GM10248 (cell line): ENCODE measurements at places on chromosomes 11 and 22.

DNA sequence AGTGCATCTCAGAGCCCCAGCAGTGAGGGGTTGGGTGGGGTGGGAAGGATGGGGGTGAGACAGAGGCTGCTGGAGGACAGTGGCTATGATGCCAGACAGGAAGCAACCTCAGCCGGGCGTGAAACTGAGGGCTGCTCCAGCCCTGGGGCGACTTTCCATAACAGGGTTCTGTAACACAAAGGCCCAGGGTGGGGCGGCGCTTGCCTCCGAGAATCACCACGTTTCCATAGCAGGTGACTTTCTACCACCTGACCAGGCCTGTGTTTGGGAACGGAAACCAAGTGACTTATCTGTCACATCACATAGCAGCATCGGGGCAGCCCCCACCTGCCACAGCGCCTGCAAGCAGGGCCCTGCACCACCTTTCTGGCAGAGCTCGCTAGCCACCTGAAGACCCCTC is 85.8 kb downstream of the TRMU start:
- peak; percentile 74 for DNase-seq

DNA sequence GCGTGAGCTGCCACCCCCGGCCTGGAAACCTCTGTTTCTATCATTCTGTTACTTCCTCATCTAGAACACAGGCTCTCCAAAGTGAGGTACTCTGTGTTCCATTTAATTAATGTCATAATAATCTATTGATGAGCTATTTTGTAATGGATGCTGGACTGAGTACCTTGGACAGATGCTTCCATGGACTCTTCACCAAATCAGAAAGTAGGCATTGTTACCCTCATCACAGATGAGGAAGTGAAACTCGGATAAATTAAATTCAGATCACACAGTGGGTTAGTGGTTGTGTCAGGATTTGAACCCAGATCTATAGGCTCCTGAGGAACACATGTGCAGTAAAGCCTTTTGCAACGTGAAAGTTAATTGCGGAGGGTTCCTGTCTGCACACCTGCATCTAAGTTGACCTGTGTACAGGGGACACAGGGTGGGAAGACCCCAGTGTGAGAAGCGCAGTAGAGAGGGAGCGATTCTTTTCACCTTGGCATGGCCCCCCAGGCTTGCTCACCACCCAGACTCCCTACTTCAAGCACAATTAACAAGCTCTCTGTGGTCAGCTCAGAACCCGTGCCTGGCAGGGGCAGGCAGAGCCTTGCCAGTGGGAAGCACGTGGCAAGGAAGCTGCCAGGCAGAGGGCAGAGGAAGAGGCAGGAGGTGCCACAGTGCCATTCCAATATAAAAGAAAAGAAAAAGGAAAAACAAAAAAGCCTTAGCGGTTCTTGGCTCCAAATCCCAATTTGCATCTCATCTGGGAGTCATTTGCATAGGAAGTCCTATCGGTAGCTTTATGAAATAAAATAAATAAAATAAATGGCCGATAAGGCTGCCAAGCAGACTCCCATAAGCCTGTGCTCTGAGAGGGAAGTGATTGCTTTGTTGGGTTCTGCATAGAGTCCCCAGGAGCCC is 239.3 kb downstream of the GRIK4 start:
- peak; percentile 5 for DNase-seq

GRCh38 chr11:94613120-94613519 is 46.0 kb downstream of the PIWIL4 start:
- DNase-seq, result no peak

GRCh38 chr11:74462009-74462408 is 5.3 kb downstream of the KCNE3 start:
- DNase-seq, result no peak

GRCh38 chr11:9905960-9906791 is 242.3 kb downstream of the SWAP70 start:
- DNase-seq, result no peak

GRCh38 chr22:39459681-39460080 is 2.9 kb downstream of the MGAT3 start:
- DNase-seq, result no peak

GRCh38 chr22:46674367-46674781 is 54.2 kb downstream of the GRAMD4 start:
- DNase-seq, result peak; percentile 78

DNA sequence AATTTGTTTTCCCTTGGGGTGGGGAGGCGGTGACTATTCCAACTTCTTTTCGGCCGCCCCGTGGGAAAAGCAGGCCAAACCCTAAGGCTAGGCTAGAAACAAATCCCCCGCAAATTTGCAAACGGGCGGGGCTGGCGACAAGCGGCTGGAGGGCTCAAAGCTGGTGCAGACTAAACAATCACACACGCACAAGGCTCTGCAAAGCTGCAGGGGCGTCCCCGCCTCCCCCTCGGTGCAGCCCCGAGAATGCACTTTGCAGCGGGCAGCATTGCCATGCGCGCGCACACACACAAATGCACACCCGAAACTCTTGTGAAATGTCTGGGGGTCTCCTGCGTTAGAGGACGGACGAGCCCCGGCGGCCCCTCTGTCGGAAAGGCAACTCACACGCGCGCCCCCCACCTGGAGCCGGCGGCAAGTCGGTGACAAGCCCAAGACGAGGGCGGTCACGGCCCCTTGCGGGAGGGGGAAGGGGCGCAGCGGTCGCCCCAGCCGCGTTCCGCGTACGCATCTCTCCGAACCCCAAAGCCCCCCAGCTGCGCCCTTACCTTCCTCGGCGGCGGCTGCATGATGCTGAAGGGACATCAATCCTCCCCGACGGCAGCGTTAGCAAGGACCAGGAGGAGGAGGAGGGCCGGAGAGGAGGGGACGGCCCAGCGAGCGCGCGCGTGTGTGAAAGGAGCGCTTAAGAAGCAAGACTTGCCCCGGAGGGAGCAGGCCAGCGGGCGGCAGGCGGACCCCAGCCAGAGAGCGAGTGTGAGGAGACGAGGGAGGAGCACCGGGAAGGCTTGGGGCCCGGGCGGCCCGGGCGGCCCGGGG is 600 bp downstream of the FCHSD2 start:
- DNase-seq, result peak; percentile 69

DNA sequence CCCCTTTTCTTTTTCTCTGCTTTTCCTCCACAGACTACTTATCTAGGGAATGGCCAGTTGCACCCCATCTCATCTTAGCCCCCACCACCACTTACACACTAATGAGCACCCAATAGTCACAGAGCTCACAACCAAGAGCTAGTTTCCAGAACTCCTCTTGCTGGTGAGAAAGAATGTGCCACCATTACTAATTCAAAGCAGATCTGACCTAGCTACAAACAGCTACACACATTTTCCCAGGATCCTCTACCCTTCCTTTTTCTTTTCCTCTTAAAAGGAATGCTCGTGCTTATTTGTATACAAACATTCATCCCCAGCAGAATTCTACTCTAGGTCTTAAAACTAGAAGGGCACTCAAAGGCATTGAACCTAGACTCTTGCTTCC is 136.8 kb downstream of the CD44 start:
- no peak for DNase-seq

DNA sequence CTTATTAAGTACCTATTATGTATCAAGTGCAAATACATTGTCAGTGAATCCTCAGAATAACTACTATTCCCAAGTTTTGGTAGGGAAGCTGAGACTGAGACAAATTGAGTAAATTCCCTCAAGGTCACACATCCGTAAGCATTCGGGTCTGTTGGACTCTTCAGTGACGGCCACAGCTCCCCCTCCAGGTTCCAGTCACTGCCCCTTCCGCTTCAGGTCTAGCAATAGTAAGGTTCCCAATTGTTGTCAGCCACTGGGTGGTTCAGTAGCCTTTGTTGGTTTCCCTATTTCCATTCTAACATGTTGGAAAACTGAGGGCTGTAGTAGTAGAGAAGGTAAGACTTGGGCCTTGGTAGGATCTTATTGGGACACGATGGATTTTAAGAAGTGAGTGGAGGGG is 54.9 kb upstream of the TNRC6B start:
- DNase-seq, result no peak

- DNase-seq, result no peak
These were observed 16.0 kb downstream of the BCL9L start for GRCh38 chr11:118909619-118910308.

DNA sequence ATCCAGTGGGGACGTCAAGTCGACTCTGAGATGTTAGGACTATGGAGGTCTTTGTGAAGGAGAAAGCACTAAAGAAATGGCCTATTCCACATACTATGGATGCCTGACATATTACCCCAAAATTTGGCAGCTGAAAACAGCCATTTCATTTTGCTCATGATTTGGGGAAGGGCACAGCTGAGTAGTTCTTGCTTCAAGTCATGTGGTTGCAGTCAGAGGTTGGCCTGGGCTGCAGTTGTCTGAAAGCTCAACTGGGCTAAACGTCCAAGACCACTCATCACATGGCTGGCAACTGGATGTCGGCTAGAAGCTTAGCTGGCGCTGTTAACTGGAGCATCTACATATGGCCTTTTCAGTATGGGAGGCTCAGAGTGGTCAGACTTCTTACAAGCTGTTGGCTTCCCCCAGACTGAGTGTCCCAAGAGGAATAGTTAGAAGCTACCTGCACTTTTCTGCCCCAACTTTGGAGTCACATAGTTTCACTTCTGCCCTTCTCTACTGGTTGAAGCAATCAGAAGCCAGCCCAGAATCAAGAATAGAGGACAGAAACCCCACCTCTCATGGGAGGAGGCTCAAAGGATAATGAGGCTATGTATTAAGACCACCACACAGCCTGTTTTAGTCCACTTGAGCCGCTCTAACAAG is 14.1 kb downstream of the SLC35C1 start:
- DNase-seq, result no peak

GRCh38 chr11:128595775-128596174 is 8.4 kb upstream of the ETS1 start:
- DNase-seq, result no peak

DNA sequence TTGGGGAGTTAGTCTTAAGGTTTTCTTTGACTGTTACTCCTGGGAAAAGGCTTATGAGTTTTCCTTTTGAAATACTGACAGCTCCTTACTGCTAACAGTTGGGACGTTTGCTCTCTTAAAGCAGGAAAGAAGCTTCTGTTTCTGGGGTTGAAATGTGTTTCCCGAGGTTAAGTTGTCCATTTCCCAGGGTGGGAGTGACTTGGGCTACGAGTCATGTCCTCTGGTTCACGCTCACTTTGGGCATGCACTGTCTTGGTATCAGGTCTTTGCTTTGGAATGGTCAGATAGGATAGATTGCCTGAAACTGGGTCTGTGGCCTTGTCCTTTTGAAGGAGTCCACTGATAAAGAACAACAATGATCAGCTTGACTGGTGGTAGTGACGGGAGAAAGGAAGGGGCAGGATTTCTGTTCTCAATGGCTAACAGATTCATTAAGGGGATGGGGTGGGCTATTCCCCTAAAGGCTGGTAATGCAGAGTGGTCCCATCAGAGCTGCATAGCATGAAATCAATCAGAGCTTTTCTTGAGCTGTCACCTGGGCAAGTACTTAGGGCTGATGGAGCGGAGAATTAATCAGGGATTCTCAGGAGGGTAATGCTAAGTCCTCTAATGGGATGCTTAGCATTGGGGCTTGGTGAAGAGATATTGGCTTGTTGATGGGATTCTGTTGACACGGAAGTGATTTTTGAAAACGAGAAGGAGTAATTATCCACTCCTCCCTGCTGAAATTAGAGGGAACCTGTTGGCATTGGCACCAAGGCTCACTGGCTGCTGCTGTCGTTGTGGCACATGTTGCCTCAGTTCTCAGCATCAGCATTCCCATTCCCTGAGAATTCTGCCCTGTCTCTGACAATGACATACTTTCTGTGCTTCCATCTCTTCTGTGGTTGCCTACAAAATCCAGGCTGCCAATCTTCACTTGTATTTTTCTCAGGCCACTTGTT is 81.6 kb downstream of the TEAD1 start:
- no peak for DNase-seq

GRCh38 chr11:130964058-130964792 is 47.9 kb upstream of the SNX19 start:
- no peak for DNase-seq

GRCh38 chr22:42933485-42934091 is 76.5 kb upstream of the ARFGAP3 start:
- DNase-seq, result peak; percentile 81

DNA sequence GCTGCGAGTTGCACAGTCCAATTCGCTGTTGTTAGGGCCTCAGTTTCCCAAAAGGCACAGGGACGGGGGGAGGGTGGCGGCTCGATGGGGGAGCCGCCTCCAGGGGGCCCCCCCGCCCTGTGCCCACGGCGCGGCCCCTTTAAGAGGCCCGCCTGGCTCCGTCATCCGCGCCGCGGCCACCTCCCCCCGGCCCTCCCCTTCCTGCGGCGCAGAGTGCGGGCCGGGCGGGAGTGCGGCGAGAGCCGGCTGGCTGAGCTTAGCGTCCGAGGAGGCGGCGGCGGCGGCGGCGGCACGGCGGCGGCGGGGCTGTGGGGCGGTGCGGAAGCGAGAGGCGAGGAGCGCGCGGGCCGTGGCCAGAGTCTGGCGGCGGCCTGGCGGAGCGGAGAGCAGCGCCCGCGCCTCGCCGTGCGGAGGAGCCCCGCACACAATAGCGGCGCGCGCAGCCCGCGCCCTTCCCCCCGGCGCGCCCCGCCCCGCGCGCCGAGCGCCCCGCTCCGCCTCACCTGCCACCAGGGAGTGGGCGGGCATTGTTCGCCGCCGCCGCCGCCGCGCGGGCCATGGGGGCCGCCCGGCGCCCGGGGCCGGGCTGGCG is at the start of gene BCR:
Gene BCR, plus strand, starts transcription at position 209 of the 592 bp plus-strand sequence. CDS start 452 bp downstream, outside the sequence.
- DNase-seq, result peak; percentile 84

DNA sequence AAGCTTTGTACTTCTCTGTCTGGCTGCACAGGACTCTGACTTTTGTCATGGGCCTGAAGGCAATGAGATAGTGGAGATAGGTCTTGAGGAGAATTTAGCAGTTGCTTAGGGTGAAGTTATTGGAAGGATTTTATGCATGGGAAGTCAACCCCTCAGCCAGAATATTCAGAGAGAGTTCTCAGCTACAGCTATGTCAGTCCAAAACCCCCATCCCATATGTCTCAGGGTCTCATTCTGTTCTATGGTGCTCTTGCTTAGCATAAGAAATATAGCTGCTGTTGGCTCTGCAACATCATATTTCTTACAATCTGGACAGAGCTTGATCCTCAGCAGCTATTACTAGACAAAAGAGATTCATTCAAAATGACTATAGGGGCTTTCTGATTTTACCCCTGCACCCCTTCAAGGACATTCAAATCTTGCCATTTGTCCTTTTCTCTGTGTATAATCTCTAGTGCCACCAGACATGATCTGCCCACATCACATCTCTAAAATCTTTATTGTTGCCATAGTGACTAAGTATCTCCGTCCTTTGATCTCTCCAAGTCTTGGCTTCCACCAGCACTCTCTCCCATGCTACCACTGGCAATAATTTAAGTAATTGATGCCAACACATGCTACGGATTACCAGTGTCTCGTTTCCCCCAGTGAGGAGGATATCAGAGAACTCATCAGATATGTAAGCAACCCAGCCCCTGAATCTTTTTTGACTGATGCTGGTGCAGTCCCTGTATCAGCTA is 327.1 kb upstream of the ISX start:
- no peak for DNase-seq
